Astrocyte of the spinal cord (primary cell): ENCODE measurements at places on chromosomes 16 and 17.

DNA sequence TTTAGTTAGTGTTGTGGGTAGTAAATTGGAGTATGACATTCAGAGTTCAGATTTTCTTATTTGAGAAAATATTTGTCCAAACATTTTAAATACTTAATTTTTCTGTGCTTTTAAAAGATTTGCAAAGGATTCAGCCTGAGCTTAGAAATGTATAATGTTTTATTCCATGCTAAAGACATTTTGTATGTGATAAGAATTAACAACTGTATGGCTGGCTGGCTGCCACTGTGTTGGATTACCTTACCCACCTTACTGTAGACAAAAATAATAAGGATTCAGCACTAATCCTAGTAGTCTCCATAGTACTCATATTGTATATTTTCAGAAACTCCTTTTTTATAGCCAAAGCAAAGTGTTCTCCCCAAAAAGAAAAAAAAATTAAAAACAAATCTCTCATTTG is 74.8 kb downstream of the TANC2 start:
- DNase-seq = no peak

DNA sequence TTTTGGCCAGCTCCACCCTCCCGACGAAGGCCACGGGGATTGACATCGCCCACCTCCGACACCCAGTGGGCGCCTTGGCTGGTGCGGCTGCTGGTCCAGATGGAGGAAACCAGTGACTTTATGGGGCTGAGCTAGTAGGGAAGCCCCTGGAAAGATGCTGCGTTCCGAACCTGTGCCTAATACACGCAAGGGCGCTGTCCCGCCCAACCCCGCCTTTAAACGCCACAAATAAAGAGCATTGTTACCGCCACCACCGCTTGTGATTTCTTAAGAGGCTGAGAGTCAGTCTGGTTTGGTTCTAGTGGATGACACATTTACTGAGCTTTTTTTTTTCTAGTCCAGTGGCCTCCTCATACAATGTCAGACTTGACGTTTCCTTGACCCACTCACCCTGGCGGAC is 107.9 kb downstream of the AATF start:
- no peak for DNase-seq

GRCh38 chr16:23232806-23233205 is 50.3 kb downstream of the SCNN1G start:
- no peak for DNase-seq

- no peak for DNase-seq
Observed at GRCh38 chr16:25693631-25694030, 1.9 kb downstream of the HS3ST4 start.

GRCh38 chr16:70708366-70709246 is 22.8 kb upstream of the MTSS2 start:
- no peak for DNase-seq
